Stimulated activated CD8-positive, alpha-beta memory T cell treated with anti-CD3 and anti-CD28 coated beads, Interleukin-7, amount 100 ng/mL, for 4 hours (primary cell): ENCODE measurements at places on chromosomes 3 and 15.

GRCh38 chr15:68536331-68537095 lies 42.3 kb upstream of the CORO2B start:
- no peak for DNase-seq

- DNase-seq: no peak
These were observed 30.4 kb upstream of the ATP1B3 start for GRCh38 chr3:141846050-141846433.

DNA sequence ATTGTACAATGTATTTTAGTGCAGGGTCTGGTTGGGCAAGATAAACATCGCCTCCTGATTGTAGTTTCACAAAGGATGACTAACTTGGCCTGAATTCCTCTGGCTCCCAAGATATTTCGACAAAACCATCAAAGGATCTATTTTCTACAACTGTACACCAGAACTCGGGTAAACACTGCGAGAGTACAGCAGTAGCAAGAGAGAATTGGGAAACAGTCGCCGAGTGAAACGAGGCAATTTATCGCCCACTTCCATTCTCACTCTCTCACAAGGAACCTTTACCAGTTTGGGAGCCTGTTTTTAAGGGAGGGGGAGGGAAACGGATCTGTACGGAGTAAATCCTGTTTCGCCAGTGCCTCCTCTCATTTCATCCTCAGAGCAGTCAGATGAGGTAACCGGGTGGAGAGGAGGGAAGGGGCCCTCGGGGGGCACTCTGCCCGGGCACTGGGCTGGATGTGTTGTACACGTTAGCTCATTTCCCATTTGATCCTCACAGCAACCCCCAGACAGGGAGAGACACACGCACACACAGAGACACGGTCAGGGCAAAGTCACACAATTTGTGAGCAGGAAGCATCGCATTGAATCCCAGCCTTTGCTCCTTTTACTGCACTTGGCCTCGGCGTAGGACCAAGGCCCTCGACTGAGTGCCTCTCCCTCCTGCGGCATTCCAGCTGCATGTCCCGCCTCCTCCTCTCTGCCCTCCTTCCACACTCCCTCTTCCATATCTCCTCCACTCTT lies 120.1 kb downstream of the LIPC start:
- no peak for DNase-seq

- no peak for DNase-seq
These were observed 85.1 kb upstream of the SAMMSON start for GRCh38 chr3:69914395-69914794.

- DNase-seq: no peak
These were observed 87.6 kb downstream of the FOXP1 start for GRCh38 chr3:71495708-71496472.
